Mammary epithelial cell (primary cell): ENCODE measurements at places on chromosomes 6 and 20. TPM values are rescaled to one million over a fixed set of nuclear protein-coding genes. Genes with fewer than 3 reads are reported as not detected.
A peak's percentile ranks its signal among the peaks of the same experiment; 100 is the strongest.

DNA sequence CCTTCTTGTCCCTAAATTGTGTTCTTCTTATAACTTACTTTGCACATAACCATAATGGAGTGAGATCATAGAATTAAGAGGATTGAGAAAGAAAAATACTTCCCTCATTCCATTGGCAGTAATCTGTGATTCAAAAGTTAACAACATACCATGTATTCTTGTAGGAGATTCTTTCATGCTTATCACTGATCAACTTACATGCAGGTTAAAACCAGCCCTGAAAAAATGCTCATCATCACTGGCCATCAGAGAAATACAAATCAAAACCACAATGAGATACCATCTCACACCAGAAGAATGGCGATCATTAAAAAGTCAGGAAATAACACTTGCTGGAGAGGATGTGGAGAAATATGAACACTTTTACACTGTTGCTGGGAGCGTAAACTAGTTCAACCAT, 36.5 kb upstream of the GFRAL start:
- peak; percentile 9 for DNase-seq

- DNase-seq = no peak
Measured at GRCh38 chr20:52676283-52676995, 295.7 kb upstream of the TSHZ2 start.

VSTM2L gene
- 3.0 TPM for total RNA-seq

MED20 gene
- 22.4 and 28.1 TPM in 2 replicates for total RNA-seq

GRCh38 chr6:89976694-89977020, 82.4 kb downstream of the GJA10 start:
- DNase-seq = no peak

DNA sequence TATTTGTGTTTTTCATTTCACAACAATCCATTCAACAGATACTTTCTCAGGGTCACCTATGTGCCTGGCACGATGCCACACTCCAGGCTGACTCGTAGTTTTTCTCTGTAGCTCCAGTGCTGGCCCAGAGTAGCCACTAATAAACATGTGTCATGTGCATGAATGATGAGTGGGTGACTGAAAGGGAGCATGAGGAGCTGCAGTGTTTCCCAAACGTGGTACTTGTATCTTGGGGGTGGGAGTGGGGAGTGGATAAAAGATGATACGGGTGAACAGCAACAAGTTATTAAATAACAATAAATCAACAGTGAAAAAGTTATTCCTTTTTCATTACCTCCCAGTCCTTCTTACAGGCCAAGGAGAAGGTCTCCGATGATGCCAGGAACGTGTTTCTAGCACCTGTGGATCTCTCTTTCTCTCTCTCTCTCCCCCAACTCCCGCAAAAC, 17.1 kb downstream of the SRXN1 start:
- peak; percentile 34 for DNase-seq

DNA sequence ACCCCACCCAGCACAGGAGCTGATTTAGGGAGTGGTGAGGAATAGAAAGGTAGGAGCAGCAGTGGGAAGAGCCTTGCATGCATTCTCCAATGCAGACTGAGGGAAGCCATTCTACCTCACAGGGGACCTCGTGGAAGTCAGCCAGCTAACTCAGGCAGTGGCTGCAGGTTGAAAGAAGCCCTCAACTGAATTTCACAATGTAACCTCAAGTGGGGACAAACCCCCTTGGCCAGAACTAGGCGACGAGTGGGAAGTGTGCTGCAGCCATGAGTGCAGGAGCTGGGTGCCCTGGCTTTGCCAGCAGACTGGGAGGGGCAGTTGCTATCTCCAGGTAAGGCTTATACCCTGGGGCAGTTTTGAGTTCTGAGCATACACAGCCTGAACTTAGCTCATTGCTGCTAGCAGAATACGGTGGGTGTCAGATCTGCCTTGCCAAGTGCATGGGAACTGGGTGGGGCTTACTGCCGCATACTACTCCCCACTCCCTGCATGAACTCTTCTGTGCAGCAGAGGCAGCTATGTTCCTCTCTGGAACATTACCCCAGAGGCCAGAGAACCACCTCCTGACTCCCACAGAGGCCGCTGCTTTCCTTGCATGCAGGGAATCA, 126.5 kb downstream of the CDK19 start:
- DNase-seq = peak; percentile 46

DNA sequence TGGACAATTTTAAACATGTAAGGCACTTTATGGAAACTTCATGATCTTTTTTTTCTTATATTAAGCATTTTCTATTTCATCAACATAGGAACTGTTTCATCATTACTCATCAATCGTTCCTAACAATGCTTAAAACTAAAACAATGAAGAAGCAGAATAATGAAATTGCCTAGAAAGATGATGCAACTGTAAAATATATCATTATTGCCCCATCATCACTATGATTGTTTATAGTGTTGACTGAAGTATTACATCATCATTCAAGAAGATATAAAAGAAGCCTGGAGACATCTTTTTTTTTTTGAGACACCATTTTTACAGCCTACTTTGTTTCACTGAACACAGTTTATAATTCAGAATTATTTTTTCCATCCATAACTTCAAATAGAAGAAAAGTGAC, 147.2 kb downstream of the TRDN start:
- DNase-seq = peak; percentile 0

RAB44 gene
- total RNA-seq = 0.16 TPM in 1 of 2 replicates, not detected in the other

DNA sequence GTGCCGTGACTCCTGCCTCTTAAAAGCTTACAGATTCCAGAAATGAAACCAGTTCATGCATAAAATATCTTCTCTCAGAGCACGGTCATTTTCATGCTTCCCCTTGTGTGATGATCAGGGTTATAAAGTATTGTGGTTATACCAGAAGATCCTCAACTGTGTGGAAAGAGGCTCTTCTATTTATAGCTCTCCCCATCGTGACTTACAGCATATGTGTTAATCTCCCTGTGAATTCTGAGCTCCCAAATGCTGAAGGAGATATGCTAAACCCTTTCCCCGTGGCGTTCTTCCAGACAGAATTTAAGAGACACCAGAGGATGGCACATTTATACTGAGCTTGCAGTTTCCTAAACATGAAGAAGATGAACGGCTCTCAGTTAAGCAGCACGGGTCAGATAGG, 158.8 kb downstream of the CDH26 start:
- DNase-seq = no peak

PROKR2 gene
- total RNA-seq = not detected

GRCh38 chr20:32165836-32166545, 41.6 kb downstream of the PLAGL2 start:
- no peak for DNase-seq

GRCh38 chr20:63536997-63537524, at the start of gene PTK6:
PTK6 (minus strand) TSS chr20:63537376; CDS start chr20:63537314, 62 bp downstream.
- no peak for DNase-seq

PAK5 gene
- 0.07 TPM in 1 of 2 replicates, not detected in the other for total RNA-seq

DNA sequence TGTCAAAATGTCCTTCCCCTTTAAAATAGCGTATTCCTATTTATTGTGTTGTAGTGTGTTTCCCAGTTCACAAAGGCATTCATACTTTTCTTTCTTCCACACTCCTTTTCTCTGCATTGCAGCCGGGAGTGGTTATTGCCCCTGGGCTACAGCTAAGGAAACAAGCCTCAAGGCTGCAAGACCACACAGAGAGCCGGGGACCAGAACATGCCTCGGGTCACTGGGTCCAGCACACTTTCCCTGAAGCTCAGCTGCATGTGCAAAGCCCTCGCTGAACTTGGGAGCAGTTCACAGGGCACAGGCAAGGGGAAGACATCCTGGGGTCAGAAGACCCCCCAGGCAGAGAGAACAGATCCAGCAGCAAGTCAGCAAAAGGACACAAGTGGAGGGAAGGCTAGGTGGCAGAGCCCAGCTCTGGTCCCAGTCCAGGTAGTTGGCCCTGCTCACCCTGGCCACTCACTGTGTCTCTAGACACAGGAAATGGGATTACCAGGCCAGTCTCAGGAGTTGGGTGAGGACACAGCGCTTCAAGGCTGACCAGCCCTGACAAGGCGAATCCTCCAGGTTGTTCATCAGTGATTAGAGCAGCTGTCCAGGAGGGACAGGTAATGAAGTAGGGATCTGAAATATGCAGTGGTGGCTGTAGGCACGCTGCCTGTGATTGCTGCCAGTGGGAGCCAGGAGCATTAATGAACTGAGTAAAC, 118.2 kb downstream of the CD83 start:
- DNase-seq = no peak

DNA sequence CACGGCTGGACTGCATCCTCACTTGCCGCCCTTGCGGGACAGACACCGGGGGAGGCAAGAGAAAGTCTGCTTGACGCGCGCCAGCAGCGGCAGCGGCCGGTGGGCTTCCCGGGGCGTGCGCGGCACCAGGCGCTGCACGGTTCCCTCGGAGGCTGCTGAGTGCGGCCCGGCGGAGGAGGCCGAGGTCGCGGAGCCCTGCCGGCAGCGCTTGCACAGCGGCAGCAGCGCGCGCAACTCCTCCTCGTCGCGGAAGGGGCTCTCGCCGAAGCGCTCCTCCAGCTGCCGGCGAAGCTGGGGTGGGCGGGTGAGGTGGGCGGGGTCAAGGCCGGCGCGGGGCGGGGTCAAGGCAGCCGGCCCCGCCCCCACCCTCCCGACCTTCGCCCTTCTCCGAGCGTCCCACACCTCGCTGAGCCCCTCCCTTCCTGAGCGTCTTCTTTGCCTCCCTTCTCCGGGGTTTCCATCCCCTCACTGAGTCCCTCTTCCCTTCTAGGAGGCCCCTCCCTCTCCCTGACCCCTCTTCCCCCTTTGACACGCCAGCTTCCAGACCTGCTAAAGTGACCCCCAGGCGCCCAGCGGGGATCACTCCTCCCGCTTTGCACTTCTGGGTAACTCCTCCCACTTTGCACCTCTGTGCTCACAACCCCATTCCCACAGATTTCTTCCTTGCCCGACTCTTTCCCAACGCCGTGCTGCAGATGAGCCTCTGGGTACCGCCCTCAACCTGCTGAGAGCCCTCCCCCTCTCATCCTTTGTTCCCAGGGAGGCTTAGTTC, 8.8 kb downstream of the DUSP15 start:
- DNase-seq = peak; percentile 32

GRCh38 chr20:16562259-16562658, 11.0 kb downstream of the KIF16B start:
- DNase-seq = no peak

CRNKL1 gene
- 16.3 and 16.7 TPM in 2 replicates for total RNA-seq

CALHM4 gene
- not detected in 2 replicates for total RNA-seq

FLRT3 gene
- total RNA-seq = 83.4 and 93.6 TPM in 2 replicates

GRCh38 chr20:61839912-61840778, 225.5 kb downstream of the TAF4 start:
- DNase-seq = no peak
